ENCODE measurements at places on chromosomes 6 and 20.
A peak's percentile ranks its signal among the peaks of the same experiment; 100 is the strongest.

DNA sequence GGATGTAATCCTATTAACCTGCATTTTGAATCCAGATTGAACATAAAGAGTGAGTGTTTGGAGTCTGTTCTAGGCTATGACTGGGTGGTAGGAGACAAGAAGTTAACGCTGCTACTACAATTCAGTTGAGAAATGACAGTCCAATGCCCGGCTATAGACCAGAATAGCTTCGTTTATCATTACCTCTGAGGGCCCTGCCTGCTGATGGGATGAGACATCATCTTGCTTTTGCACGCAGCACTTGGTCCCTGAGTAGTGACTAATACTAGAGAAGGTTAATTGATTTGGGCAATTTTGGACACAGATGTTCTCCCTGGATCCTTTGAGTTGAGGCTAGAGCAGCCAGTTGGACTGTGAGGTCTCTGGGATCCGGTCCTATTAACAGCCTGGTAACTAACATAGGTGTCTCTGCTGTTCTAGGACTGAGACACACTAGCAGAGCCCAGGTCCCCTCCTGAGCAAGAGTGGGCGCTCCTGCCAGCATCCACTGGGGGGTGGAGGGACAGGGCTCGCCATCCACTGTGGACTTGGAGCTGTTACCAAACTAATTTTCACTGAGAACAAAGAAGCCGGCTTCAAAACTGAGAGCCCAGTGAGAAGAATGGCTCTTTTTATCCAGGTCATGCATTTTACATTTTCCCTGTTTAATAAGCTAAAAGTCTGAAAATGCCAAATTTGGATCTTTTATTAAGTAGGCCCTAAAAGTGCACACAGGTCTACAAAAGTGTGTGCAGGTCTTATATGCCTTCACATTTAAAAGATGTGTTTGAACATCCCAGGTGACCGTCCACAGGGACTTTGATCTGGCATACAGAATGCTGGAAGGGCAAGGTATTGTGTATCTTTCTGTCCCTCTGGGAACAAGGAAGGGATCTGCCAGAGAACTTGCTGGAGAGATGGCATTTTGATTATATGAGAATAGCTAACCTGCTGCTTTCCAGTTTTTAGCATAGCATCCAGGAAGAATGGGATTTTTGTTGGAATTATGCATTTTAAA, 212.5 kb downstream of the CDH4 start:
- no peak for DNase-seq

DNA sequence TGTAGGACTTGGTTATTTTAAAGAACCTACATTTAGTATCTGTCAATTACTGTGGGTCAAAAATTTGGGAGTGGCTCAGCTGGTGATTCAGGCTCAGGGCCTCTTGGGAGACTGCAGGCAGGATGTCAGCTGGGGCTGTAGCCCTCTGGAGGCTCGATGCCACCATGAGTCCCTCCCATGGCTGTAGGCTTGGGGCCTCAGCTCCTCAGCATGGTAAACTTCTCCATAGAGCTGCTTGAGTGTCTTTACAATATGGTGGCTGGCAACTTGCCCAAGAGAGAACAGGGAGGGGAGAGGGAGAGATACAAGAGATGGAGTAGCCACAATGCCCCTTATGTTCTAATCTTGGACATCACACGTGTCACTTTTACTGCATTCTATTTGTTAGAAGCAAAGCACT, 470.4 kb downstream of the CDH26 start:
- DNase-seq, result no peak

- no peak for DNase-seq
Observed at GRCh38 chr6:5162355-5162754, 77.2 kb downstream of the PPP1R3G start.

- DNase-seq, result no peak
Observed at GRCh38 chr6:63114610-63115211, 96.6 kb upstream of the FKBP1C start.

GRCh38 chr20:760751-761417, 7.4 kb downstream of the SLC52A3 start:
- DNase-seq, result peak; percentile 49

DNA sequence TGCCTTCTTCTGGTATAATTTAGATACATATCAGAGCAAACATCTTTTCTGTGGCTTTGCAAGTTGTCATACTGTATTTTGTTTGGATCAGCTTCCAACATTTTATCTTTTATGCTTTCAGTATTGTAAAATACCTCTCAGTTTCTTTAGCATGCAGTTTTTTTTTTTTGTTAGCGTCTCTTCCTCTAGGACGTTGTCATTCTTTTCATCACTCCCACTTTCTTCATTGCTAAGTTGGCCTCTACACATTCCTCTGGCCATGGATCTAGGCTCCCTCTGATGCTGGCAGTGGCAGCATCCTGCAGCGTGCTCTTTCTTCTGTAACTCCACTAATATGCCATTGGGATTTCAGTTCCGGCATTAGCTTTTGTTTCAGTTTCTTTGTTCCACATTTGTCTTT, 21.7 kb downstream of the RPRD1B start:
- peak; percentile 22 for DNase-seq

GRCh38 chr6:128929869-128930268, 46.9 kb downstream of the LAMA2 start:
- DNase-seq, result no peak

- no peak for DNase-seq
Observed at GRCh38 chr20:31861135-31861384, 9.3 kb downstream of the DUSP15 start.

- DNase-seq, result no peak
Observed at GRCh38 chr6:152096863-152097496, 289.5 kb downstream of the ESR1 start.

GRCh38 chr6:36626636-36627035, 32.5 kb downstream of the SRSF3 start:
- DNase-seq, result no peak

GRCh38 chr6:158503222-158503621, 56.7 kb upstream of the TMEM181 start:
- no peak for DNase-seq

All from hematopoietic multipotent progenitor cell treated with erythropoietin and hydrocortisone succinate and interleukin-3 and kit ligand, for 4 days (in vitro differentiated cells).